ENCODE measurements at places on chromosomes 4 and X.

DNA sequence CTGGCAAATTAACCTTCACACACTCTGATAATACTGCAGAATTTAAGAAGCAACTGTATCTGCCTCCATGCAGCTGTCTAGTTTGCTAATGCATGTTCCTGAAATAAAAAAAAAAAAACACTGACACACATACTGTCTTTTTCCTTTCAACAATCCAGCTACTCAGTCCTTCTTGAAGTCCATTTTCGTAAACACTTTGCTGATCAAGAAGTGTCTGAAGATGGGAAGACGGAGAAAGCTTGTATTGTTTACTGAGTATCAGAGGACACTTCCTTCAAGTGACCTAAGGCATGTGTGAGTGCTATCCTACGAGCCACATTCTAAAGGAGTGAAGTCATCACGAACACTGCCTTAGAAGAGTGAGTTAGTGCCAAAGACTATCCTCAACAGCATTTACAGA lies 82.6 kb downstream of the LUZP4 start:
- DNase-seq: peak; percentile 72

GRCh38 chr4:7902101-7902553 lies 37.5 kb downstream of the AFAP1 start:
- no peak for DNase-seq

DNA sequence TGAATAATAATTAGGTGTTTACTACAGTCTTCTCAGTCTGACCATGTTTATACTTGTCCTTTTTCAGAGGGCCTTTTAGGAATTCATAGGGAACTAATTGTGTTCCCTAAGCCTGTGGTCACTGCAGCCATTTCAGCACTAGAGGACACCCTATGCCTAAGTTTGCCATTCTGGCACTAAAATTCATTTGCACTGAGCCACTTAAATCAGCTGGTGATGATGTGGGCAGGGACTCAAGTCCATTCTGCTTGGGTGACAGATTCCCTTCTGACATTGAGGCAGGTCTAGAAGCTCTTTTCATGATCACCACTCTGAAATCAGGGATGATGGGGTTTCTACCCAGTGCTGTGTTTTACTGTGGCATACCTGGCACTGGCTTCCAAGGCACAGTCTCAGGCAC lies 1178.9 kb upstream of the DIAPH2 start:
- DNase-seq: no peak

DNA sequence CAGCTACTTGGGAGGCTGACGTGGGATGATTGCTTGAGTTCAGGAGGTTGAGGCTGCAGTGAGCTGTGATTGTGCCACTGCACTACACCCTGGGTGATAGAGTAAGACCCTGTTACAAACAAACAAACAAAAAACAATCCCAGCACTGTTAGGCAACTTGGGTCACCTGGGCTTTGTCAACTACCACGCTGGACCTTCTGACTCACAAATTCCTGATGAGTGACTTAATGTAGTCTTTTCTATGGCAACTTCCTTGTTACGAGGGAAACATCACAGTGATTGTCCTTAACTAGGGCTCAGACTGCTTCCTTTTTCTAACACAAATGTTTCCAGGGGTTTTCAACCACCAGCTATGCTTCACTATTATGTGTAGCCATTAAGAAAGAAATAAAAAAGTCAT lies 128.8 kb upstream of the GPC4 start:
- peak; percentile 74 for DNase-seq

Data from AG10803 (cell line).